ENCODE measurements at places on chromosomes 6 and 20.

DNA sequence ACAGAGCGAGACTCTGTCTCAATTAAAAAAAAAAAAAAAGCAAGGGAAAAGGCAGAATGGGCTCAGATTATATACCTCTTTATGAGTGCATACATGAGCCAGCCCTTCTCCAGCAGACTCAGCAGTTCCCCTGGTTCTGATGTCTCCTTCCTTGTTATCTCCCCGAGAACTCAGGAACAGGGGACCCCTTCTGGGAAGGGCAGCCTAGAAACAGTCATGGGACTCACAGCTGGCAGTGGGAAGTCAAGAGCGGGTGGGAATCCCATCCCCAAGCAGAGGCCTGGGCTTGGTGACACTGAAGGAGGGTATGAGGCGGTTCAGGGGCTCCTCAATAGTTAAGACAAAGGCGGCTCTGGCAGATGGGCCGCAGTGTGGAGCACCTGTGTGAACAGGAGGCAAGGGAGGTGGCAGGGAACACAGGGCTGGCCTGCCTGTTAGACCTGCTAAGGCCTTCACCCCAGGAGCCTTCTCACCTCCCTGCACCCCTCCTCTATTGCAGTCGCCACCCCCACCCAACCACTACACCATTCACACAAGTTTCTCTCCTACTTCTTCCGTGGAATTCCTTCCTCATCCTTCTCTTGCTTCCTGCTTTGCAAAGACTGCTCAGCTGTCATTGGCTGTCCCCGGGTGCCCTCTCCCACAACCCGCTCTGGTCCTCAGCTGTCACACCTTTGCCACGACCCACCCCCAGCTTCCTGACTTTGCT, 29.7 kb upstream of the MDFI start:
- DNase-seq, result no peak

DNA sequence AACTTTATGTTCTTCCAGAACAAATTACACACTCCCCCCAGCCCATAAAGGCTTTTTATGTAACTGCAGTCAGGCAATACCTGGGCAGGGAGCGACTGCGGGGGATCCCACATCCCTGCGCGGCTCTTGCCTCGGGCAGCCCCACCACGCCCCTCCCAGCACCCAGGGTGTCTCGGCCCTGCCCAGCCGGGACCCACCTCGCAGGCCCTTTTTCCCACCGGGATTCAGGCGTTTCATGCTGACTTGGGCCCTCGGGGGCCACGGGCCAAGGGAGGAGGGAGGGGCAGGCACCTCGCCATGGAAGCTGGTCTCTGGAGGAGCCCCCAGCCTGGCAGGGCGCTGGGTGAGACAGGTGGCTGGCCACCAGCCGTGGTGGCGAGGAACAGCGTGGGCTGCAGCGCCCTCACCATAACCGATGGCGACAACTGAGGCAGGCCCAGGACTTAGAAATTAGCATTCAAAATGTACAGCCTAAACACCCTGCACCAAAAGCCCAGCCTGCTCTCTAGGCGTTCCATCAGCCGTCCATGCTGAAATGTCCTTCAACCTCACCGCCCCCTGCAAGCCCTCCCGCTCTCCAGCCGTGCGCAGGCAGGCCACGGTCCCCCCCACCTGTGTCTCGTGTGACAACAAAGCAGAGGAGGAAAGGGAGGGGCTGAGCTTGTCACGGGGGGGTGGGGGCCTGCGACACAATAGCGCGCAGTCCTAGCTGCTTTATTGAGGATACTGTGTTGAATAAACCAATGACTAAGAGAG, 15.1 kb upstream of the FOXC1 start:
- DNase-seq, result no peak

GRCh38 chr20:60694763-60695162, 557.3 kb upstream of the CDH4 start:
- no peak for DNase-seq

- DNase-seq, result peak; percentile 93
Observed at GRCh38 chr20:33663161-33664084, 1.3 kb downstream of the C20orf144 start.

- DNase-seq, result no peak
Observed at GRCh38 chr20:56411759-56412472, at the start of gene CASS4. TSS of gene CASS4 (plus strand) at chr20:56412260. CDS start at chr20:56412459, 199 bp downstream.

- DNase-seq, result peak; percentile 41
Observed at GRCh38 chr20:56249244-56249955, 868 bp downstream of the MC3R start.

DNA sequence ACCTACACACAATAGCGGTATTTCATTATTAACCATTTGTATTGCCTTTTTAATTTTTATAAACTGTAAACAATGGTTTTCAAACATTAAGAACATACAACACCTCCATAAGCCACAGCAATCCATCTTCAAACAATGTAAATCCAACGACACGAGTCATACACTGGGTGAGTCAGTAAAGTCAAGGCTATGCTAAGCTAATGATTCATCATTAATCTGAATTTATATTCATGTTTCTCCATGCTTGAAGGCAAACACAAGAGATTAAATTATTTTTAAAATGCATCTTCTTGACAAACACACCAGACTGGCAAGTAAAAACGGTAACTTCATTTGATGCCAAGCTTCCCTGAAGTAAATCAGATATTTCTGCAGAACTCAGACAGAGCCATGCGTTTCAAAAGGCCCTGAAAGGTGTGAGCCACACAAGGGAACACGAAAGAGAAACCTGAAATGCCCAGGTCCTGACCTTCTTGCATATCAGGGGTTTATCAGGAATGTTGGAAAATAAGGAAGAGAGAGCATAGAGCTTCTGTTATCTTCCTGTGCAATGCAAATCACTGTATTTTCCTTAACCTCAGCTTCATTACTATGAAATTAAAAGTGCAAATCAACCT, 162.5 kb downstream of the ALDH8A1 start:
- no peak for DNase-seq

GRCh38 chr6:94478133-94479005, 1059.0 kb upstream of the EPHA7 start:
- DNase-seq, result no peak

GRCh38 chr20:50993876-50994275, 29.0 kb downstream of the KCNG1 start:
- no peak for DNase-seq

GRCh38 chr6:25370178-25371036, 91.2 kb downstream of the CARMIL1 start:
- DNase-seq, result no peak

GRCh38 chr20:50844430-50845100, 49.7 kb downstream of the BCAS4 start:
- DNase-seq, result peak; percentile 93

DNA sequence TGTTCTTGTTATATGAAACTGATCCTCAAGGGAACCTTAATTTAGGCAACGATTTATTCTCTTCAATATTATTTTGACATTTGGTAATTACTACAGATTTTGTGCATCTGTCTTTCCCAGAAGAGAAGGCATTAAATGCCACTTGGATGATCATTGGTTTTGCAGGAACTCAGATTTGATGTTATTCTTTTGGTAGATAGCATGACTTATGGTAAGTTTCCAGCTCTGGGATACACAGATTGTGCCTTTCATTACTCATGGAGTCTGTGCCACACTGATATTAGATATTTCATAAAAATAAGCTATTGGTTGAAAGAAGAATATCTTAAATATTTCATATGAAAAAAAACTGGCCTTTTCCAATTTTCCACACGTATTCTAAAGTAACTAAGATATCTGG, 120.1 kb downstream of the AIG1 start:
- DNase-seq, result no peak

- no peak for DNase-seq
Observed at GRCh38 chr6:140546640-140547039, 1172.2 kb upstream of the CITED2 start.

DNA sequence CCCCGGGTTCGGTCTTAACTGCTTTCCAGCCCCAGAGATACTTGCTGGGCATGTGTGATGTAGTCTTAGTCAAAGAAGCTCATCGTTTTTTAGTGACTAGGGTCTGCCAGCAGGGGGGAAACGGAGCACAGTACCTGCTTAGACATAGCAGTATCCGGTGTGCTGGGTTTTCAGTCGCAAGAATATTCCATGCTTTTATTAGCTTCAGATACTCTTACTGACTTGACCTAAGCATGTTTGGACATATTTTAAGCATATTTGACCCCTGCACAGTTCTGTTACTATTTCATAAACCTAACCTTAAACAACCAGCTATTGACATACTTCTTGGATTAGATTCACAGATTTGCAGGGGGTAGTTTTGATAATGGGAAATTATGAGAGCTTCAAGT, 3.0 kb downstream of the E2F3 start:
- DNase-seq, result peak; percentile 57

GRCh38 chr6:47481806-47482205, 4.2 kb downstream of the CD2AP start:
- DNase-seq, result no peak

GRCh38 chr20:47561180-47561579, 59.5 kb downstream of the NCOA3 start:
- no peak for DNase-seq

All from GM13976 (cell line).